ENCODE measurements at places on chromosomes 6 and 20.

GRCh38 chr6:73234733-73235132, 9.4 kb upstream of the KHDC1L start:
- no peak for DNase-seq

DNA sequence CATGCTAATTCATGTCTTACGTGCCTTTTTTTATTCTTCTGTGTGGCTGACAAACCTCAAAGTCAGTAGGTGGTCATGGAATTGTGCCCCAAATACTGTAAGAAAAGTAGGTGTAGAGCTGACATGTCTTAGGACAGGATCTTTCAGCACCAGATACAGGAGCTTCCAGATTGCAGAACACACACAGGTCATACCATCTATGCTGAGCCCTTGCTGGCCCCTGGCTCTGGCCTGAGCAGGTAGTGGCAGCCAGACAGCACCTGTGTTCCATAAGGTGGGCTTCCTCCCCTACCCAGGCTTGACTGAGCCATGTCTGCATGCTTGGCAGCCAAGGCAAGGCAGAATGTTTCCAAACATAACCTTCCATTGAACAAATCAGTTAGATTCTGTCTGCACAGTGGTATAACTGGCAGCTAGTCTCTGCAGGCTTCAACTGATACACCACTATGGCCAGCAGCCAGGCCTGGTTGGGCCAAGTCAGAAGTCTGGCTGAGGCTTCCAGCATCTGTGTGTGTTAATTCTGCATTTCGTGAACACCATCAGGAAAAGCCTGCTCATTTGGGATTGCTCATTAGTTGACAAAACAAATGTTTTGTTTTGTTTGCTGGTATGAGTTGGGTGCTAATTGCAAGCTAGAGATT, 366.5 kb downstream of the FOXA2 start:
- DNase-seq, result no peak

GRCh38 chr20:5780846-5781217, 30.6 kb downstream of the SHLD1 start:
- no peak for DNase-seq

GRCh38 chr6:135703621-135704020, 147.9 kb upstream of the PDE7B start:
- no peak for DNase-seq

- no peak for DNase-seq
These were observed 62.0 kb downstream of the IL22RA2 start for GRCh38 chr6:137111296-137112066.

GRCh38 chr6:147126618-147127022, 77.6 kb upstream of the STXBP5 start:
- no peak for DNase-seq

GRCh38 chr6:33391922-33392594, 435 bp downstream of the KIFC1 start:
- no peak for DNase-seq

GRCh38 chr6:90896075-90896547, 309.2 kb upstream of the MAP3K7 start:
- no peak for DNase-seq

- DNase-seq, result no peak
These were observed 417.0 kb upstream of the JAG1 start for GRCh38 chr20:11090751-11091150.

GRCh38 chr6:154112181-154112809, 73.3 kb downstream of the OPRM1 start:
- no peak for DNase-seq

DNA sequence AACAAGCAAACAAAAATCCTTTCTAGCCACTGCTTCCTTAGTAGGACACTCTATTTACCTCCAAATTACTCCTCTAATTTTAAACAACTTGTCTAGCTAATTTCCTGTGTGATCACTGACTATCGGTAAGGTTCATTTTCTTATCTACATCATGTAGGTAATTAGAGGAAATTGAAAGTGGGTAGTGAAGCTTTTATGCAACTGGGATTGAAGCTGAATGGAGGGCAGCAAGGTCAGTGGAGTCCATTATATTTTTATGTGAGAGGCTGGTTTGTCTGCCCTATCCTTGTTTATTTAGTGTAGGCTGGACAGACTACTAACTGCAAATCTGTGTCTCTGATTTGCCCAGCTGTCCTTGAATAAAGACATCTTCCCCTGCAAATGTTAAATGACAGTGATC, 88.5 kb upstream of the SIM1 start:
- no peak for DNase-seq

DNA sequence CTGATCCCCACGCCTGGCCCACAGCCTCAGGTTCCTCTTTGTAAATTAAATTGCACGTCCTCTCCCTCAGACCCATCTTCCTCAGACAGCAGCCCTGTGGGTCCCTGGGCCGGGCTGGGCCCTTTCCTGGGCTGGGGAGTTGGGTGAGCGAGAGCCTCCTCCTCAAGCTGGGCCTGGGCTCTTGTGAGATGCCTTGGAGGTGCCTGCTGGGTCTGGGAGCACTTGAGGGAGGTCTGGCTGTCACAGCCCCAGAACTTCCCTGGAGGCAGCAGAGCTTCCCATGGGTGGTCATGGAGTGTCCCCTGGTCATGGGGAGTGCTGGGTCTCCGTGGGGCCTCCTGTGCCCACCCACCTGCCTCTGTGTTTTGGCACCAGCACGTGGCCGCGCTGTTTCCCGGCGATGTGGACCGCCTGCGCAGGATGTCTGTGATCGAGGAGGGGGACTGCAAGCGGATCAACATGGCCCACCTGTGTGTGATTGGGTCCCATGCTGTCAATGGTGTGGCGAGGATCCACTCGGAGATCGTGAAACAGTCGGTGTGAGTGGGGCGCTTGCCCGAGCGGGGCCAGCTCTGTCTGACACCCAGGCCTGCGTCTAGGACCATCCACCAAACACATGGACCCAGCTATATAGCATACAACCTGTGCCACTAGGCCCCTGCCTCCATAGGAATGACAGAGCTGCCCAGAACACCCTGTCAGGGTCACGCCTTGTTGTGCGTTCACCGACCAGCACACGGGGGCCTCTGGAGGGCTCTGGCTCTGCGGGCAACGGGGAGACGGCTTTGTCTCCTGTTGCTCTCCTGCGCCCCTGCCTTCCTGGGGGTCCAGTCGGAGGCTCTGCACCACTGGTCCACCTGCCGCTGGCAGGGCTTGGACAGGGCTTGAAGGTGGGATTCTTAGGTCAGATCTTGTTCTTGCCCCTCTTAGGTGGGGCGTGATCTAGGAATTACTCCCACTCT, 33.0 kb downstream of the PYGB start:
- DNase-seq, result no peak
